Fibroblast of skin of abdomen (primary cell): ENCODE measurements at places on chromosomes 2 and 18.

GRCh38 chr2:1623906-1624445 is 120.3 kb downstream of the PXDN start:
- no peak for DNase-seq

DNA sequence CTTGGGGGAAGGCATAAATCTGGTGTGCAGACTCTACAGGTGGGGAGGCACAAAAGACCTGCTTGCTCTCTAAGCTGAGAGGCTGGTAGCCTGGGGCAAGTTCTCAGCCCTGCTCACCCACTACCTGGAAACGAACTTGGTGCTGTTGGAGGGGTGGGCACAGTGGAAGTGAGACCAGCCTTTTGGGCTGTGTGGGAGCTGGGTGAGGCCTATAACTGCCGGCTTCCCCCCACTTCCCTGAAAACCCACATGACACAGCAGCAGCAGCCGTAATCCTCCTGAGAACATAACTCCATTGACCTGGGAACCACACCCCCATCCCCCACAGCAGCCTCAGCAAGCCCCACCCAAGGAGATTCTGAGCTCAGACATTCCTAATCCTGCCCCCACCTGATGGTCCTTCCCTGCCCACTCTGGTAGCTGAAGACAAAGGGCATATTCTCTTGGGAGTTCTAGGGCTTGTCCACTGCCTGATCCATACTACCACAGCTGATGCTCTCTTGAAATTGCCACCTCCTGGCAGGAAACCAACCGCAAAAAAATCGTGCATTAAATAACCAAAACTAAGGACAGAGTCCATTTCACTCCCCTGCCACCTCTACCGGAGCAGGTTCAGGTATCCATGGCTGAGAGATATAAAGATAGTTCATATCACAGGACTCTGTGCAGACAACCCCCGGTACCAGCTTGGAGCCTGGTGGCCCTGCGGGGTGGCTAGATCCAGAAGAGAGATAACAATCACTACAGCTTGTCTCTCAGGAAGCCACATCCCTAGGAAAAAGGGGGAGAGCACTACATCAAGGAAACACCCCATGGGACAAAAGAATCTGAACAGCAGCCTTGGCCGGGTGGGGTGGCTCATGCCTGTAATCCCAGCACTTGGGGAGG is 178.1 kb downstream of the NDUFA10 start:
- no peak for DNase-seq

DNA sequence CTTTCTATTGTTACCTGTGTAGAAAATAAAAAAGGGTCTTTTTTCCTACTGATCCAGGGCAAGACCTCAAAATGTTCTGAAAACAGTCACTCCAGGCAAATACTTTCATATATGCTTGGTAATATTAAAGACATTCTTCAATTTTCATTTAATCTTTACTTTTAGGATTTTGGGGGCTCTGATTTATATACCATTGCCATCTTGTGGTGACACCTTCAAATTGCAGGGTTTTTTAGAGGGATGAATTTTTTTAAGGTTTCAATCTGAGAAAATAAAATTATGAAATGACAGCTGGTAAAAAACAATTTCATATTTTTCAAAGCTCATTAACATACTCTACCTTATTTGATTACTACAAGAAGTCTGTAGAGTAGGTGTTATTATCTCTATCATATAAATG is 26.8 kb downstream of the MAPK4 start:
- no peak for DNase-seq

DNA sequence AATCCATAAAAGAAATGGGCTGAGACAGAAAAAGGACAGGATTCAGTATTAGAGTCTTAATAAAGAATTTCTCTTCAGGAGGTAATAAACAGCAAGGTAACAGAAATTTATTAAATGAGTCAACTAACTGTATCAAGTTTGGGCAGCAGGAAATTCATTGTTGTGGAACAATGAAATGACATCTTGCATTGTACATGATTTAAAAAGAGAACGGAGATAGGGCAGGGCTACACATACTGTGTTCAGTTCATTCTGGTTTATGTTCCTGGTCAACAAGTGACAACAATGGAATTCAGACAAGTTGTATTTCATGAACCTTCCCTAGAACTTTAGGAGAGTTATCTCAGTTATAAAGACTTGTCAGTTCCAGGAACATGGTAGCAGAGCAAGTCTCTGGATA is 961.3 kb downstream of the SOCS6 start:
- DNase-seq = no peak

DNA sequence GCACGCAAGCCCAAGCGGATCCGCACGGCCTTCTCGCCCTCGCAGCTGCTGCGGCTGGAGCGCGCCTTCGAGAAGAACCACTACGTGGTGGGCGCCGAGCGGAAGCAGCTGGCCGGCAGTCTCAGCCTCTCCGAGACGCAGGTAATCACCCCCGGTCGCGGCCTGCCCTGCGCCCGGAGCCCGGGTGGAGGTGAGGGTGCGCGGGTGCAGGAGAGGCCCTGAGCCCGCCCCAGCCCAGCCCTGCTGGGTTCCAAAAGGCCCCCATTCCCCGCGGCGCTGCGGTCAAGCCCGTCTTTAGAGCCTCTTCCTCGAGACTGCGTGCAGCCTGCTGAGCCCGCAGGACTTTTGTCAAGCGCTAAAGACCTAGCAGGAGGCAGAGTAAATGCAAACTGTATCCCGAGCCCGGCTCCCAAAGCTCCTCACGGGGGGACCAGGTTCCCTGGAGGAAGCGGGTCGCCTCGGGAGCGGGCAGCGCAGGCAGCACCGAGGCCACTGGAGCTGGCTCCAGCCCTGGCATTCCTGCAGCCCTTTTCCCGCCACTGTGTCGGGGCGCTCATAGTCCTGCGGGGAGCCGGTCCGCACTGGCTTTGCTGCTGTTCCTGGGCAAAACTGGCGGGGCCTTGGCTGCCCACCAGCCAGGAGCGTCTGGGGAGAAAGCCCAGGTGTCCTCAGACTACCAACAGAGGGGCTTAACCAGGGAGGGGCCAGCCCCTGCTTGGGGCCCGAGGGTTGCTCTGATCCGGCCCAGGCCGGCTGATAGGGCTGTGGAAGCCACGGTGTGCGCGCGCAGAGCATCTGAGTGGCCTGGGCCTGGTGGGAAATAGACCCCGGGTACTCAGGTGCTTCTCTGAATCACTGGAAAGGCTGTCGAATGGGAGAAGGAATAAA is 7.3 kb downstream of the EMX1 start:
- no peak for DNase-seq

GRCh38 chr18:74544898-74545297 is 10.6 kb downstream of the CNDP1 start:
- DNase-seq = no peak

- peak; percentile 57 for DNase-seq
Measured at GRCh38 chr18:63213331-63213900, 106.2 kb downstream of the BCL2 start.

GRCh38 chr18:51754566-51754965 is 557.1 kb upstream of the MEX3C start:
- no peak for DNase-seq

DNA sequence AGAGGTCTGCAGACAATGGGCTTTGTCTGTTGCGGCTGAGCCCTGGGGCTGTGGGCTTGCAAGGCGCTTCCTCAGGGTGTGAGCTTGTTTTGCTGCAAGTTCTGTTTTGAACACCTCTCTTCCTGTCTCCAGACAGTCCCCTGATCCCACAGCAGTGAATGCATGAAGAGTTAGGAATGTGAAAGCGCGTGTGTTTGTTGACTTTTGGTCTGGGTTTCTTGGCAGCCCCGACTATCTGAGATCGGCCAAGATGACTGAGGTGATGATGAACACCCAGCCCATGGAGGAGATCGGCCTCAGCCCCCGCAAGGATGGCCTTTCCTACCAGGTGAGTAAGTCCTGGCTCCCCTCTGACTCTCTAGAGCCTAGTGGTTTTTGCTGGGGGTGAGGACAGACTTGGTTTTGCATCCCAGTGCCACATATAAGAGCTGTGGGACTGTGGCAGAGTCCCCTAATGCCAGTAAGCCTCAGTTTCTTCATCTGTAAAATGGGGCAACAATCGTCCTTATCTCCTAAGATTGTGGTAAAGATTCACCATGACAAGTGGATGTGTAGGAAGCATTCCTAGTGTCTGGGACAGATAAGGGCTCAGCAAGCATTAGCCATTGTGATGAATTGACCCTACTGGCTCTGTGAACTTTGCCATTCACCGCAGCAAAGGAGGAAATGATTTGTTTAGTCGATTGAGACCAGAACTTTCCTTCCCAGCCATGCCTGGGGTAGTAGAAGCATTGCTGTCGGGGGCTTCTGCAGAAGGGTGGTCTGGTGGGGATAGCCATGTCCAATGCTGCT is 3.0 kb downstream of the LBH start:
- peak; percentile 89 for DNase-seq

- DNase-seq = no peak
Measured at GRCh38 chr18:48896875-48897511, 53.8 kb downstream of the SMAD7 start.

DNA sequence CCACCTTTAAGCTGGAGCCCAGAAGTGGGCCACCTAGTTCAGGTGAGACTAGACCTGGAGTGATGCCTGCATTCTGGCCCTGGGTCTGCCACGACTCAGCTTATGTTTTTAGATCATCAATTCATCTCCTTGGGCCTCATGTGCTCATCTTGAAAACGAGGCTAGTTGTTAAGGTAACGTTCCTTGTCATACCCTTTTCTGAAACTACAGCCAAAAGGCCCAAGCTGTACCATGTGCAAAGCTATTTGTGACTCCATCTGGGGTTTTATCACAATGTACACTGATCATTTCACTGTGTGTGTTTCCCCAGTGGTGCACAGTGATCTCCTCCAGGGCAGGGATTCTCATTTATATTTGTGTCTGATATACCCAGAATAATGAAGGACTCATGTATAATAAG is 138.4 kb upstream of the COPS8 start:
- DNase-seq = no peak

DNA sequence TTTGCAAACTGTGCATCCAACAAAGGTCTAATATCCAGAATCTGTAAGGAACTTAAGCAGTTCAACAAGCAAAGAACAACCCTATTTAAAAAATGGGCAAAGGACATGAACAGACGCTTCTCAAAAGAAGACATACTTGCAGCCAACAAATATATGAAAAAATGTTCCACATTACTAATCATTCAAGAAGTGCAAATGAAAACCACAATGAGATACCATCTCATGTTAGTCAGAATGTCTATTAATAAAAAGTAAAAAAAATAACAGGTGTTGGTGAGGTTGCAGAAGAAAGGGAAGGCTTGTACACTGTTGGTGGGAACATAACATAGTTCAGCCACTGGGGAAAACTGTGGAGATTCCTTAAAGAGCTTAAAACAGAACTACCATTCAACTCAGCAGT is 126.2 kb downstream of the NAT8 start:
- DNase-seq = peak; percentile 1

DNA sequence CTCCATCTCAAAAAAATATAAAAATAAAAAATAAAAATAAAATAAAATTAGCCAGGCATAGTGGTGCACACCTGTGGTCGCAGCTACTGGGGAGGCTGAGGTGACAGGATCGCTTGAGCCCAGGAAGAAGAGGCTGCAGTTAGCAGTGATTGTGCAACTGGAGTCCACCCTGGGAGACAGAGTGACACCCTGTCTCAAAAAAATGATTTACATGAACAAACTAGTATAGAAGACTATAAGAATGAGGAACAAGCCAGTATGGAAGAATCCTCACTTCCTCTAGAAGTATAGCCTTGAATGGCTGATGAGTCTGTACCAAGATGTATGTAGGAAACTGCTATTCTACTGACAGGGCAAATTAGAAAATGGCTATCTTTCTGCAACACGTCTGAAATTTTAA is 10.9 kb downstream of the YES1 start:
- no peak for DNase-seq

DNA sequence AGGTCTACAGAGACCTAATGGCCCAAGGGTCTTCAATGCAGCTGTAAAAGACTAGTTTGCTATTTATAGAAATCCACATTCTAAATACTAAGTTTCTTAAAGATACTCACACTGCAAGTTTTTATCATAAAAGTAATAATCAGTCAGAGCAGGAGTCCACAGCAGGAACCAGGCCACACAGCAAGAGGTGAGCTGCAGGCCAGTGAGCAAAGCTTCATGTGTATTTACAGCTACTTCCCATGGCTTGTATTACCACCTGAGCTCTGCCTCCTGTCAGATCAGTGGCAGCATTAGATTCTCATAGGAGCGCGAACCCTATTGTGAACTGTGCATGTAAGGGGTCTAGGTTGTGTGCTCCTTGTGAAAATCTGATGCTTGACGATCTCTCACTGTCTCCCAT is 6.7 kb upstream of the SCN9A start:
- no peak for DNase-seq

GRCh38 chr18:12840382-12840781 is 43.7 kb downstream of the PTPN2 start:
- DNase-seq = no peak

DNA sequence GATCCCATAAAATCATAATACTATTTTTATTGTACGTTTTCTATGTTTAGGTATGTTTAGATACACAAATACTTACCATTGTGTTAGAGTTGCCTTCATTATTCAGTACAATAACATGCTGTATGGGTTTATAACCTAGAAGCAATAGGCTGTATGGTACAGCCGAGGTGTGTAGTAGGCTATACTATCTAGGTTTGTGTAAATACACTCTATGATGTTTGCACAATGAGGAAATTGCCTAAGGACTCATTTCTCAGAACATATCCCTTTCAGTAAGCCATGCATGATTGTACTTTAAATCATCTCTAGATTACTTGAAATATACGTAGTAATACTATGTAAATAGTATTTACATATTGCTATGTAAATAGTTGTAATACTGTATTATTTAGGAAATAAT is 156.7 kb downstream of the CDCA7 start:
- no peak for DNase-seq

- DNase-seq = no peak
Measured at GRCh38 chr18:13556502-13556901, 169.9 kb downstream of the FAM210A start.

DNA sequence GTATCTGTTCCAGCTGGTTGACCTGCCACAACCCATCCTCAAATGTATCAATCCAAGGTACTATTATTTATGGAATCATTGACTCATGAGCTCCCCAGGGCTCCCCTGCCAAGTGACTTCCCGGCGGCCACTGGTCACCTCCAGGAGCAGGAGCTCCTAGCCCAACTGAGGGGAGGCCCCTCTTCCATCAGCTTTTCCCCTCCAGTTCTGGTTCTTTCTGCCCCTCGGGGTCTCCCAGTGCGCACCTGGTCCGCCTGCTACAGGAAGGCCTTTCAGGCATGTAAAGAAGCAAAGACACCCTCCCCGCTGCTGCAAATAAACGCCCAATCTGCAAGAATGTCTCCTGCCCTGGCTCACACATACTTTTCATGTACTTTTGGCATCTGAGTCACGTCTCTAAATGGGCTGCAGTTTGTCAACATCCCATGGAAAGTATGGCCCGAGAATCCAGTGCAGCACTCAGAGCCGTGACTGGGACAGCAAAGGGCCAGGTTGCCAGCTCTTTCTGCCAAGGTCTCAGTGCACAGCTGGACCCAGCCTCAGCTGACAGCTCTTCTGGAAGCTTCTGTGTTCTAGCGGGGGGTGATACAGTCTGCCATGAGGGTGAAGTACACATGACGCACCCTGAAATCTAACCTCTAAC is 41.4 kb downstream of the KLHL29 start:
- peak; percentile 50 for DNase-seq

- no peak for DNase-seq
Measured at GRCh38 chr2:144404586-144405314, 115.2 kb downstream of the ZEB2 start.
